ENCODE measurements at places on chromosomes 7 and 10. TPM values are rescaled to one million over a fixed set of nuclear protein-coding genes. Genes with fewer than 3 reads are reported as not detected.

DNA sequence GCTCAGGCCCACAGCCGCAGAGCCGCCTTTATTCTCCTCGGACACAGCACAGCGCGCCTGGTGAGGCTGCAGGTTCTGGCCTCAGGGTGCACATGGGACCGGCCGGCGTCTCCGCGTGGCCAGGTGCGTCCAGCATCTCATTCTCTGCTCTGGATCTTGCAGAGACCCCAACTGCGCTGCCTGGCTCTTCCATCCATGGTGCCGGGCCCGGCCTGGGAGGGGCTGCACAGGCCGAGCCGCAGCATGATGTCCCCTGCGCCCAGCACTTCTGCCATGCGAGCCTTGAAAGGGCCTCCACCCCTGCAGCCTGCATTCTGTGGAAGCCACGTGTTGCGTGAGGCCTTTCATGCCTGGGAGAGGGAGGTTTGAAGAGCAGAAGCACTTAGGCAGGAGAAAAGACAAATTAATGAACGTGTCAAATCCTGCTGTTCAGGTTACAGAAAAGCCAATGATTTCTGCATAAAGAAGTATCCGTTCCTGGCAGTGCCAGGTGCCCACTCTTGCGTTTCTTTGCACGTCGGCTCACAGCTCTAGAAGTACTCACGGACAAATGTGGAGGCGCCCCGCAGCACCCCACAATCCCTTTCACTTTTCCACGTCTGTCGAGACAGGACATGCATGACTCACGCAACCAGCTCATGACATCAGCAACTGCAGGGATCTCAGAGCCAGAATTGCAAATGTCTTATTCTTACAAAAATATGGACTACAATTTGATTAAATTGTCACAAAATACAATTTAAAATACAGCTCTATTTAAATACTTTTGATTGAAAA, 571.4 kb downstream of the DNAJB6 start:
- no peak for DNase-seq

GRCh38 chr7:25913598-25914224, 238.3 kb upstream of the NFE2L3 start:
- DNase-seq: no peak

- DNase-seq: no peak
These were observed 318.6 kb upstream of the KLF6 start for GRCh38 chr10:4103603-4104002.

DNA sequence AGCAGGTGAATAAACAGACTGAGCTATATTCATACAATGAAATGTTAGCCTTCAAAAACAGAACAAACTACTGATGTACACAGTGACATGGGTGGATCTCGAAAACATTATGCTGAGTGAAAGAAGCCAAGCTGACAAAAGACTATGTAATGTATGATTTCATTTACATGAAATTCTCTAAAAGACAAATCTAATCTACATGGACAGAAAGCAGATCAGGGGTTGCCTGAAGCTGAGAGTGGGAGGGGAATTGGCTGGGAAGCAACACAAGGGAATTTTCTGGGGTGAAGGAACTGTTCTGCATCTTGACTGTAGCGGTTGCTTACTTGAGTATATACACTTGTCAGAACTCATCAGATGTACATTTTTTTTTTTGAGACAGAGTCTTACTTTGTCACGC, 121.7 kb upstream of the SVIL start:
- no peak for DNase-seq

The SND1 gene
- 247 TPM for total RNA-seq

The RUFY2 gene
- total RNA-seq: 16.4 TPM
